ENCODE measurements at places on chromosomes 13 and 19.

DNA sequence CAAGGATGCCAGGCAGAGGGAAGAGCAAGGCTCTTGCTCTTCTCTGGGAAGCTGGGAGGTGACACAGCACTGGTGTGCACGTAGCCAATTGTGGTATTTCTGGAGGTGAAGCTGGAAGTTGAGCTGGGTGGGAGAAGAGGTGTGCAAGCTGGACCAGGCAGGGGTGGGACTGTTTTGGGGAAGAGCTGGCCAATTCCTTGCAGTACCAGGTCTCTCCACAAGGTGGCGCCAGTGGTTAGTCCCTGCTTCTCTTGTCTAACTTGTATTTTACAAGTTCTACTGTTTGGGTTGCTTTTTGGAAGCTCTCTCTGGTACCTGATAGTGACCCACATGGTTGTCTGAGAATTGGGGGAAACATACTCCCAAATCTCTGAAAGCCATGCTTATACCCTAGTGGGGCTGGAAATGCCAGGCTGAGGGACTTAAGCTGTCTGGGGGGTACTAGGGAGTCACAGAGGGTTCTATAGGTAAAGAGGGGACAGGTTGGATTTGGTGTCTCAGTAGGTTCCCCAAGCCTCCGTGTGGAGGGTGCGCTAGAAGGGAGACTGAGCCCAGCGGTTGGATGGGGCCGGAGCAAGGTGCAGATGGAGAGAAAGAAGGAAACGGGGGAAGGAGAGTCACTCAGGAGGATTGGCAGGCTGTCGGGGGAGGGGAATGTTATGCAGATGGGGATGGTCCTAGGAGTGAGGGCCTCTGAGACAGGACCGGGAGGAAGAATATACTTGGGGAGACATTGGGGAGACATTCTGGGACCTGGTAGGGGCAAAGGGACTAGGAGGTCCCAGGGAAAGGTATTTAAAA is 3.0 kb downstream of the HPN start:
- no peak for DNase-seq

DNA sequence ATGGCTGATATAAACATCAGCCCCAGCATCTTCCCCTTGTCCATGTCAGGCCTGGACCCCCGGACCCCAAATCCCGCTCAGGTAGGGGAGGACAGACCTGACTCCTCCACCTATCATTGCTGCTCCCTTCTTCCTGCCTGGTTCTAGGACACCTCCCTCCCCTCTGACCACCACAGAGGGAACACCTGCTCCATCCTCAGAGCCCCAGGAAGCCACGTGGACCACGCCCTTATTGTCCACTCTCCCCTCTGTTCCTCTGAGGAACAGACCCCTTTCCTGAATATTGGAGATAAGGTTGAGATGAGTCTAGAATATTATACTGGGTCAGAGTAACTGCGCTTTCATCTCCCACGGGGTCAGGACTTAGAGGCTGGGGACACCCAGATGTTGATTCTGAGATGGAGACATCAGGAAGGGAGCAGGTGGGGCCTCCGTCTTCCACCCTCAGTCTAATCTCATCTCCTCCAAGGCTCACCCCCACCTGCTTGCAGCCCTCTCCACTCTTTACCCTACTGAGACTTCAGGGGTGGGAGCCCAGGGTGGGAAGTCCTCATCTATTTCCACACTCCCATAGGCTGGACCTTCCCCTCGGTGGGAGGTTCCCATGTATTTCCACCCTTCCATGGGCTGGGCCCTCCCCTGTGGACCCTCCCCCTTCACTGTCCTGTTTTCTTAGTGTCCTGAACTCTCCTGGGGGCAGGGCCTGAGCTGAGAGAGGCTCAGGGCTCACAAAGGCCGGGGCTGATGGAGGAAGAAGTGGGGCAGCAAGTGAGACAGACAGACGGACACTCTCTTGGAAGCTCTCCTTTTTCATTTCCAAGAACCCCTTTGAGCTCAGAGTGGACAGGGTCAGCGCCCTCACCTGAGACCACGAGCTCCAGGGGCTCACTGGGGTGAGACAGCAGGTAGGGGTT is 2.7 kb downstream of the LILRA4 start:
- DNase-seq = no peak

- no peak for DNase-seq
Observed at GRCh38 chr13:84121456-84121855, 239.2 kb upstream of the SLITRK1 start.

- DNase-seq = no peak
Observed at GRCh38 chr13:66171920-66172319, 1058.2 kb downstream of the PCDH9 start.

DNA sequence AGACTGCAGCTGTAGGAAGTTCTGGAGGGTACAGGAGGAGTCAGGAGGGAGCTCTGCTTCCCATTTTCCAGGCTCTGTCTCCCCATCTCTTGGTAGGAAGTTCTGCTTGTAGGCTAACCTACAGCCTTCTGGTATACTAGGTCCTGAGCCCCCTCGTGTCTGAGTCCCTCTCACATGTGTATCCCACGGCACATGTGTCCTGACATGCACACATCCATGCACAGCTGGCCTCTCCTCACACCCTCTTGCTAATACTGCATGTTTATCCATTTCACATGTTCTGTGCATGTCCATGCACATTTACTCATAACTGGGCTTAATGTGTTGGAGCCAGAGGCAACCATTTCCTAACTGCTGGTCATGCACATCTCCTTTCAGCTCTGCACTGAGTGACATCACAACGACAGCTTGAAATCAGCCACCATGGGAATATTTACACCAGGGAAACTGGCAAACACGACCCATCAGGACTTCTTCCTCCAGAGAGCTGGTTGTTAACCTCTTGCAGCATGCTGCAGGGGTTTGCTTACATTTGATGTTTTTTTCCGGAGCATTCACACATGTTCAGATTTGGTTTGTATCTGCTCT is 3.0 kb downstream of the CD209 start:
- DNase-seq = no peak

GRCh38 chr19:15199661-15200552 is 888 bp downstream of the NOTCH3 start:
- no peak for DNase-seq

DNA sequence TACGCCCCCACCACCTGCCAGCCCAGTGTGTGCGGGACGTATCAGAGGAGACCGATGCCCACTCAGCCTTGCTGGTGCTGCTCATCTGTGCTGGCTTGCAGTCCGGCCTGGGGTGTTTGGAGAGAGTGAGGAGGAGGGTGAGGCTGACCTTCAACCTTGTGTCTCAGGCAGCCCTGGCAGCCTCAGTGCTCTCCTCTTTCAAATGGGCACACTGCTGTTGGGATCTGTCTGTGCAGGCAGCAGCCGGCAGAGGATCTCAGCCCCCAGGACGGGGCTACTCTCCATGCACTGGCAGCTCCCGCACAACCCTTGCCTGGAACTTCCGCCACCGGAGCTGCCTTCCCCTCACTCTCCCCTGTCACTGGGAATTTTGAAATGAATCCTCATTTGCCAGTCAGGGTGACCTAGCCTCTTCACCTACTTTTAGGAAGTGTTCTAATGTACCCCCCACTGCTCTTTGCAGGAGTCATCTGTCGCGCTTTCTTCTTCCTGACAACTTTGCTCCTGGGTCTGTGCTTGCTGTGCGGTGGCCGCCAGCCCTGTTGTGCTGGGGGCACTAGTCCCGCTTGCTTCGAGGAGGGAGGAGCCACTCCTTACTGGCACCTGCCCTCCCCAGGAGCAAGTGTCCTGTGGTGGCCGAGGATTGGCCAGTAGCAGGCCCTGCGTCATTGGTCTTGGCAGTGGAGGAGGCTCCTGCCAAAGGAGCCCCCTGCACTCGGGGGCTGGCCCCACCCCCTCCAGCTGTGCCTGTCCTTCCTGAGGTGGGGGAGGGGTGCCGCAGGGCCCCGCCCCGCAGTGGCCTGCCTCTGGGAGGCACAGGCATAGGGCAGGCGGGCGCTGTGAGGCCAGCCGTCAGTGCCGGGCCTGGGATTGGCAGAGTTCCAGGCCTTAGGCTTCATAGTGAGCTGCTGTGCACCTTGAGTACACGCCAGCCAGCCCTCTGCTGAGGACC is 53.4 kb downstream of the TSSK6 start:
- DNase-seq = no peak
